Esophagus squamous epithelium (tissue), 5 donors: ENCODE measurements at places on chromosomes 4 and X. TPM values are rescaled to one million over a fixed set of nuclear protein-coding genes. Genes with fewer than 3 reads are reported as not detected.

The SMIM10 gene
- 2.1 TPM for total RNA-seq

GRCh38 chrX:75045369-75045768 is 110.7 kb downstream of the ABCB7 start:
- DNase-seq: no peak

DNA sequence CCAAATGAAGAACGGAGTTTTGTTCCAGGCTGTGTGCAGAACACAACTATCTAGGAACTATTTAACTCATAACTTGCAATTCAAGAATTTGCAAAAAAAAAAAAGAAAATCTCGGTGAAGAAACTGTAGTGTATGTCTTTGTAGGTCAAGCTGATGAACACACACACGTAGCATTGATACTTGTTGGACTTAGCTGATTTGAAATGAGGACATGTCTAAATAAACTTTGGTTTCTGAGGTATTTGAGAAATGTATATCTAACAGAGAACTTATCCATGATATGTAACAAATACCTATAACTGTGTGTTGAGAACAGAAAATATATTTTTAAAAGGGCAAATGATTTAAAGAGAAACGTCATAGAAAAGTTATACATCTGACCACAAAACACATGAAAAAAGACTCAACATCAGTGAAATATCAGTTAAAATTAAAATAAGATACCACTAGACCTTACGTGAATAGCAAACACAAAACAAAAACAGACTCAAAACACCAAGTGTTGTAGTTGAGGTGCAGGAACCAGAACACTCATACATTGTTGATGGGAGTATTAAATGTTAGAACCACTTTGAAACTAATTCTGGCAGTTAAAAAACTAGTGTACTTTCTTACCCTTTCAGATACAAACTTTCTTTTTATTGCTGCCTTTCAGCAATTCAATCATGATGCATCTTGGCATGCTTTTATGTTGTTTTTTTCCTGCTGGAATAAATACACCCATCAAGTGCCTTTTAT is 1535.8 kb upstream of the PCDH10 start:
- DNase-seq: no peak

The KIF4A gene
- total RNA-seq: 5.7 TPM

GRCh38 chrX:149630681-149631233 is 835 bp downstream of the TMEM185A start:
- DNase-seq: no peak

- no peak for DNase-seq
These were observed 11.5 kb downstream of the S100G start for GRCh38 chrX:16661495-16661894.

The CSAG2 gene
- total RNA-seq: not detected

- no peak for DNase-seq
These were observed 18.5 kb downstream of the HERC3 start for GRCh38 chr4:88610771-88611170.

The ASB12 gene
- not detected for total RNA-seq

The CCNG2 gene
- 39.2 TPM for total RNA-seq

The DCAF12L1 gene
- not detected for total RNA-seq

DNA sequence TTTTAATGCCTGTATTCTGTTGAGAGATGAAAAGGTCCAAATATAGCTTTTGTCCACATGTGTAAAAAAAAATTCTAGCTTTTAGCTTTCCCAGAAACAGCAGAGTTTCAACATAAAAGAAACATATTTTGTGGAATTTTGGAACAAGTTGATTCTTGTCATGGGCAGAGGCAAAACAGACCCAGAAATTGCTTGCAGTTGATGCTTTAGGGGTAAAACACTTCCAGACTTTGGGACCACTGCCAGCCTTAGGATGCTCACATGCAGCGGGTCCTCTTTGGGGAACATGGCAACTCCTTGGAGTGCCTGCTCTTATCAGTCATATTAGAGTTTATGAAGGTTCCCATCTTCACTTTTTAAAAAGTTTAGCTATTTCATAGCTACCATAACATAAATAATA is 30.4 kb downstream of the DCLK2 start:
- no peak for DNase-seq

The CHST7 gene
- total RNA-seq: 11.8 TPM

The PNMA5 gene
- not detected for total RNA-seq

DNA sequence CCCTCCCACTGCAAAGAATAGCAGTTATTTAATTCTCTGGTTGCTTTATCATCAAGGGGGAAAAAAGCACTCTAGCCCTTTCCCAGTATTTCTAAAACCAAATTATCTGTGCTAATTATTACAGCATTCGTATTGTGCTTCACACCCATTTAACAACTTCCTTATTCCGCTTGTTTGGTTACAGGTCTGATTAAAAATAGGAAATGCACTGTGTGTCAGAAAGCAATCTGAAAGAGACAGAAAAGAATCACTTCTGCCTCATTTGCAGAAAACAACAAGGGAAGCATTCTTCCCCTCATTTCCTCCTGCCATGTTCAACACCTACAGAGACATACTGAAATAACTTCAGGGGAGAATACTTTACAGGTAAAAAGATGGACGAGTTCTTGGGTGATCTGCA is 114.9 kb upstream of the MAP3K15 start:
- no peak for DNase-seq

DNA sequence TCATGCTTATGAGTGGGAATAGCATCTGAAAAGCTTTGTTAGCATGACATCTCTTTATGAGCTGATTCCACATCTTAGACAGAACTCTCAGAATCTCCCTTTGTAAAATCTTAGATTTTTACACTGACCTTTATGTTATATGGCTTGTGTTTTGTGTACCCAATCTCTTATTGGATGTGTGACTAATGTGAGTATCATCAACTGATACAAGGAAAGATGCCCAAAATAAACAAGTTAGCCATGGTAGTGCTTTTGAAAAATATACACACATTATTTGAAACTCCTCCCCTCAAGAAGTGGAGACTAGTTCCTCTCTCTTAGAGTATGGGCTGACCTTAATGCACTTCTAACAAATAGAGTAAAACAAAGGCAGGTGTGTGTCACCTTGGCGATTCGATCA is 160.1 kb upstream of the NRK start:
- DNase-seq: no peak

The HTR2C gene
- not detected for total RNA-seq

- no peak for DNase-seq
These were observed 386.7 kb upstream of the IGFBP7 start for GRCh38 chr4:57496697-57497471.

DNA sequence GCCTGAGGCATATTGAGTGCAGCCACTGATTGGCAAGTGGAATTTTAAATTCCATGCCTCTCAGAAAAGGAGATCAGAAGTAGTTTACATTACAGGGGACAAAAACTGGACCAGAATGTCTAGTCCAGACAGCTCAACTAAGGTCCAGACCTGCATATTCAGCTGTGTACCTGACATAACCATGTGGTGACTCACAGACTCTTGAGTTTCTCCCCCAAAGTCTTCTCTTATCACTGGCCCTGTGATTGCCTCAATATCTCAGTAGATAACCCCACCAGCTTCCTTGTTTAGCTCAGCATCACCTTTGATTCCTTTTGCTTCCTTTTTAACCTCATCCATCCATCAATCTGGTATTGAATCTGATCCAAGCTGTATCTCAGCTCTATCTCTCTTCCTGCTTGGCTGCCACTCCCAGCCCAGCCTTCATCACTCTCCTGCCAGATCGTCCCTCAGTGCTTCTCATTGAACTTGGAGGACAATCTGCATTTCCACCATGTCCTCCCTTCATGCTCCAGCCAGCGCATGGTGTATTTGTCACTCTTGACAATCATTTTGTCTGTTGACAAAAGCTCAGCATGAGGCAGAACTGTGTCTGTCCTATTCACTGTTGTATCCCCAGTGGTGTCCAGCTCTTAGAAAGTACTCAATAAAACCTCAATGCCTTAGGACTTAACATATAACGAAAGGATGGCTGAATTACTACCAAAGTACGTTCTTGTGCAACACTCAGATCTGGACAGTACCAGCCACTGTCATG is 27.8 kb upstream of the SLC2A9 start:
- no peak for DNase-seq

- no peak for DNase-seq
These were observed 30.1 kb upstream of the BBS7 start for GRCh38 chr4:121900132-121900983.

DNA sequence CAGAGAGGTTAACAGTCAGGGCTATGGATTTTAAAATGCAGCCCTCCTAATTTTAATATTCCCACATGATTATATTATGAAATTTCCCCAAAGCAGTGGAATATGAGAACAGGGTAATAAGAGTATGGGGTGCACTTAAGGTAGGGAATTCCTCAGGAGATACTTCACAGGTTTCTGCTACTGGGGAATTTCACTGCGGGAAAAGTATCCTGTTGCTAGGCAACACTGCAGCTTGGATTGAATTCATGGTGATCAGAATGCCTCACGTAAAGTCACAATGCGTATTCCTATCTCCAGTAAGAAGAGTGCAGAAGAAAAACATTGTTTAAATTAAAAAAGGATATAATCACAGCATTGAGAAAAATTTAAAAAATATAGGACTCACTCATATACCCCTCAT is 398.1 kb upstream of the RPS6KA3 start:
- DNase-seq: no peak

DNA sequence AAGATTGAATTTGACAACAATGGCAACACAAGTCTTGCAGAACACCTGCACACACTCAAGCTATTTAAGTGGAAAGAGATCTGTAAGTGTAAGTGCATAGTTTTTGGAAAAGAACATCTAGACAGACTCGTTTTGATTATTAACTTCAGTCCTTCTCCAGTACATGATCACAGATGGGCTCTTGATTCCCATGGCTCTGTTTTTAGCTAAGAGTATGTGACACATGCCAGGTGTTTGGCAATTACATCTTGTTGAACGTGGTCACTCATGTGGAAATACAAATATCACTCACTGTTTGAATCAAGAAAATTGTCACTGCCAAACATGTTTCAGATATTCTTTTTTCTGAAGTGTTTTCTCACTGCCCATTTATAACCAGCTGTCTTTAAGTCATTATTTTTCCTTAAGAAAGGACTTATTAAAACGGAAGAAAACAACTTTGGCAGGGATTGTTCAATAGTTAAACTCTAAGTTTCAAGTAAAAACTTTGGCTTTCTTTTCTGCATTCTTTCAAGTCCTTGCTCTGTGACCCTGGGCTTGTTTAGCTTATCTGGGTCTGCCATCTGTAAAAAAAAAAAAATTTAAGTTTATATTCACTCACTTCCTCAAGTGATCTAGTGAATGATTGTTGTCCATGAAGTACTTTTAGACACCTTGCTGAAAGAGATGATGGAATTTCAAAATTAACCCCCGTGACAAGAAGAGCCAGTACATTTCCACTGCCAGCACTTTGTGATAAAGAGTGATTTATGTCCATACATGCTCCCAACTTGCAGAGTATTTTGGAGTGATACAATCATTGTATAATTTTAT is 125.4 kb downstream of the ATXN3L start:
- DNase-seq: no peak

GRCh38 chrX:38664285-38664684 is 102.9 kb downstream of the TSPAN7 start:
- no peak for DNase-seq
